Activated naive CD8-positive, alpha-beta T cell treated with anti-CD3 and anti-CD28 coated beads, Interleukin-2, amount 10 ng/mL, durations not matched to agents 7 days and 5 days (primary cell): ENCODE measurements at places on chromosomes 11 and 22.

GRCh38 chr11:74673693-74674360 lies 57.4 kb downstream of the CHRDL2 start:
- DNase-seq: no peak

GRCh38 chr11:2540992-2541680 lies 96.3 kb downstream of the KCNQ1 start:
- DNase-seq: no peak

DNA sequence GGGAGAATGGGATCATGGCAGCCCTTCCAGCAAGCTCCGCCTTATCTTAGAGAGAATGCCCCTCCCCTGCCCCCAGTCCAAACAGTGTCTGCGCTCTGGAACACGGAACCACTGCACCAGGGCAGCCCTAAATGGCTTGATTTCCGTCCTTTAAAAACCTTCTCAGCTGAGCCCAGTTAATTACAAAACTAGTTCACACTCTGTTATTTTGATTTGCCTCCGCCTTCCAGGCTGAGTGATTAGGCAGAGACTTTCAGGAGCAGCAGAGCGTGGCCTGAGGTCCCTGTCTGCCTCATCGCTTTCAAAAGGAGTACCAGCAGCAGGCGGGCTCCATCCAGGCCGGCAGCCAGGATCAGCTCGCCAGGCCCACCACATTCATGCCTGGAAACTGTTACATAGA lies 313.0 kb downstream of the BRD1 start:
- no peak for DNase-seq

- DNase-seq: no peak
Measured at GRCh38 chr11:62069374-62069773, 54.4 kb upstream of the INCENP start.

GRCh38 chr11:117970400-117971024 lies 15.7 kb upstream of the IL10RA start:
- DNase-seq: no peak

DNA sequence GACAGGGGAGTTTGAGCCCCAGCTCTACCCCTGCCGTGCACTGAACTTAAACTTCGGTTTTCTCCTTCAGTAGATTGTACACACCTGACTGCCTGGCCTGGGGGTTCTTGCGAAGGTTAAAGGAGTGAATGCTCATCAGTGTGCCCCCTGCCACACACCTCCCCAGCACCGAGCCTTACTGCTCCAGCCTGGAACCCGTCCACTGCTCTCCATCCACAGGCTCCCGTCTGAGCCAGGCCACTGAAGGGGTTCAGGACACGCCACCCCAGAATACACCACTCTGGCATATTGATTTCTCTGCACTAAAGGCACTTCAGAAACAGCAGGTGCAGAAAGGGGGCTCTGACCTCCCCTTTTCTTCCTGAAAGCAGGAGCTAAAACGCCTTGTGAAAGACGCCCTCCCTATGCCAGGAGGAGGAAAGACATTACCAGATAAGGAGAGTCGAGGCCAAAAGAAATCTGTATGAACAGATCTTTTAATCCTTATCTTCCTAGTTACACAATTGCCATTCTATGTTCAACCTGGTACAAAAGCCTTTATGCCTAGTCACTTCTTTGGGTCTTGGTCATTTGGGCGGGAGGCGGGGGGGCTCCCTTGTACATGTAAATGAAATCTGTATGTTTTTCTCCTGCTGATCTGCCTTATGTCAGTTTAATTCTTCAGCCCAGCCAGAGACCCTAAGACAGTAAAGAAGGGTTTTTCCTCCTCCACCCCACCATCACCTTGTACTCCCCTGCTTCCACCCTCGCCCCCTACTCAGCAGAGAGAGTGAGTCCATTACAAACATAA lies 1.9 kb upstream of the SSTR3 start:
- DNase-seq: no peak
